ENCODE measurements at places on chromosomes 12 and 14.
A peak's percentile ranks its signal among the peaks of the same experiment; 100 is the strongest.

DNA sequence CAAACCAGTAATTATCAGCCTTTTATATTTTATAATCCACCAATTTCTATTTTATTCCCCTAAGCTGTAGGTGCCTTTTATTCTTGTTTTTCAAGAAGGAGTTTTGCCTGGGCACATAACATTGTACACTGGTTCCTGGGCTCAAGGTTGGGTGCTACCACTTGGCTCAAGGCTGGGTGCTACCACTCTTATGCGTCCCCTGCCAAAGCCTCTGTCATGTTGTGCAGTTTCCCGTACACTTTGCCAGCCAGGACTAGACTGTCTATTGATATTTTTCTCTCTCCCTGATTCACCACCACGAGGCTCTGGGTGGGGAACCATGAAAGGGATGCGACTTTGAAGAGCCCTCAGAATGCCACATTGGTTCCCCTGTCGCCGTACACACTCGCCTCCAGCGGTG is 52.5 kb upstream of the VASH1 start:
- DNase-seq = no peak

- DNase-seq = no peak
These were observed 103.7 kb downstream of the DYRK2 start for GRCh38 chr12:67752226-67752732.

DNA sequence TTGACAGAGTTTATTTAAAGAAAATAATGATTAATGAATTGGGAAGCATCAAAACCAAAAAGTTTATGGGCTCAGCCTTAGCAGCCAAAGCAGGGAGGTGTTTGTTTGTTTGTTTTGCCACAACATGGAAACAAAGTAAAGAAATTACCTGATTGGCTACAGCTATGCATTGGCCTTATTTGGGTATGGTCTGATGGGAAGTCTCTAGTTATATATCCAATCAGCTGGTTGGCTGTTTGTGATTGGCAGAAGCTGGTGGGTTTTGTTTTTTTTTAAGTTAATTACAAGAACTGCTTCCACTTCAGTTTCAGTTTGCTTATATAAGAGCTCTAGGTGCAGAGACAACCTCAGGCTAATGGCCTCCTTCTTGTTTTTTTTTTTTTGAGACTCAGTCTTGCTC is 4.6 kb upstream of the LEMD3 start:
- DNase-seq = no peak

GRCh38 chr12:32274665-32275064 is 124.7 kb upstream of the FGD4 start:
- DNase-seq = no peak

DNA sequence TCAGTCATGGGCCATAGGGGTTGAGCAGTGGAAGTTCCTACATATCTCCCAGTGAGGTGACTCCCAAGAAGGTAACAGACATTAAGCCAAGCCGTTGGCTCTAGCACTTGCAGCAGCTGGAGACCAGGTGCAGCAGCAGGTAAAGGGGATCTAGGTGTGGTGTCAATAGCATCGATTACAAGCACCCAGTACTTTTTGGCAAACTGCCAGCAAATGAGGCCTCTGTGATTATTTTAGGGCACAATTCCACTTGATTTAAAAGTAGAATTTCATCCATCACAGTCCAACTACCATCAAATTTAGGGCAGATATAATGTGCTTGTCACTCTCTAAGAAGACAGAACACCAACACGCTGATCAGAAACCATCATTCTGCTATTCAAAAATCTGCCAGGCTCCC is 224.1 kb upstream of the EGLN3 start:
- DNase-seq = no peak

DNA sequence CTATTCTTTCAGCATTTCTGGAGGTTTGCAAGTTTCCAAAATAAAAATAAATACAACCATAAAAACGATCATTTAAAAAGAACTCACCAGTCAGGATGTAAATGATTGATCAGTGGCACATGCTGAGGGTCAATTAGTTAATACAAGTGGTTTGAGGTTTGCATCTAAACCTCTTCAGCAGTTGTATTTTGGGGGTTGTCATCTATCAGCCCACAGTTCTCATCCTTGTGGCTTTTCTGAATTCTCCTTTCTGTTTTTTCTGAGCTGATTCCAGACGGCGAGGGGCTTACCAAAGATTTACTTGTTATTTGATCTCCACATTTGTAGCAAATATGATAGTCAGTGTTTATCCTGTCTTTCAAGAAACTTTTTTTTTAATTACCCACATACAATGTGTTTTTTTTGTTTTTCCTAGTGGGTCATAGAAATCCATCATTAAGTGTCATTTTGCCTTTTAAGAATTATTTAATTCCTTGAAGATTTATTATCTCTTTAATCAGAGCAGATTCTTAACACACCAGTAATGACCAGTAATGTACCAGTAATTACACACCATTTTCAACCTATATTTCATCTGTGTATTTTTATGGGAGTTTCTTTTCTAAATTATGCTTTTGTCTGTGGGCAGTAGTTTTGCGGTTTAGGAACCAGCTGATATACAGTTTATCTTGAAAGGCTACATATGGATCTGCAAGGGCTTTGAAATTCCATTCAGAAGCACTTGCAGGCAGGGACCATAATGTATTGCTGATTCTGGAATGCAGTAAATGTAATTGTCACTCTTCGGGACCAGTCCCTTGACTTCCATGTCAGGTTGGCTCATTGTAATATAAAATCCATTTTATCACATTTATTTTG is 56.3 kb upstream of the DAAM1 start:
- peak; percentile 82 for DNase-seq

- DNase-seq = no peak
These were observed 411.1 kb downstream of the CCER1 start for GRCh38 chr12:90543841-90544240.

GRCh38 chr12:76529226-76529918 is 30.2 kb downstream of the OSBPL8 start:
- no peak for DNase-seq

DNA sequence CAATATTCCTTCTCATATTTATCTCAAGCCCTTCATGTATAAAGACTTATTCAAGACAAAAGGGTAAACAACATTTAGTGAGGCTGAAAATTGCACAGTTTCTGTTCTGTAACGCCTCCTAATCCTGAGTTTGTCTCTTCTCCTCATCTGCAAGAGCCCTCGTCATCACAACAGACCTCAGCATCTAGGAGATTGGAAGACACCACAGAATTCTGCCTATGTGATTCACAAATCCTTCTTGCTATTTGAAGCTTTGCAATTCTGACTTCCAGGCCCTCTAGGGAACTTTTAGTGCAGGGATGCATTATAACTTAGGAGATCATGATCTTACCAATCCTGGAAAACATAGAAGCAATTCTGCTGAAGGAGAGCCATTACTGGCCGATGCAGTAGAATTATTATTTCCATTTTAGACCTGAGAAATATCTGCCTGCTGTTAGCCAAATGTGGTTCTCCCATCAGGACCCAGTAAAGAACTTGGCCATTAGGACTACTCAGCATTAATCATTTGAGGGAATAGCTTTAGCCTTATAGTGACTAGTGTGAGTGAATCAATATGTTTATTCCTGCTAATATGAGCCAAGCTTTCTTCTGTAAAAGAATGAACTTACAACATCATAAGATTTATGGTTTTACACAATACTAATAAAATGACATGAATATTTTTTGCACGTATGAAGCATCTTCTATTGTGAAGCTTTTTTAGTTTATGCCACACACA is 119.5 kb downstream of the ANO4 start:
- no peak for DNase-seq

- DNase-seq = no peak
These were observed 275.3 kb downstream of the EGLN3 start for GRCh38 chr14:33675415-33676130.

GRCh38 chr14:95043314-95043713 is 114.0 kb downstream of the DICER1 start:
- DNase-seq = no peak

DNA sequence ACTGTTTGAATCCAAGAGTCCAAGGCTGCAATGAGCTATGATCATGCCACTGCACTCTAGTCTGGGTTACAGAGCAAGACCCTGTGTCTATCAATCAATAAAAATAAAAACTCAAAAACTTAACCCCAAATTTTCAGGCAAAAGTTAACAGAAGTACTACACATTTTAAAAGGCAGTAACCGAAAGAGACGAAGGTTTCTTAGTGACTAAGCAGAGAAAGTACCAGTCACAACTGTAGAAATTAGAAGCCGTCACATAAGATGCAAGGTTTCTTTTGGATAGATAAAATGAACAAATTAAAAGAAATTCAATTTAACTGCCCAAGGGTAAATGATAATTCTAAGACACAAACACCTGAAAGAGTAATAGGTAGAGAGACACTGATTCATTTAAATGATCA is 103.5 kb downstream of the MED13L start:
- DNase-seq = no peak

GRCh38 chr14:34275078-34275477 is 187.0 kb downstream of the SPTSSA start:
- peak; percentile 48 for DNase-seq

DNA sequence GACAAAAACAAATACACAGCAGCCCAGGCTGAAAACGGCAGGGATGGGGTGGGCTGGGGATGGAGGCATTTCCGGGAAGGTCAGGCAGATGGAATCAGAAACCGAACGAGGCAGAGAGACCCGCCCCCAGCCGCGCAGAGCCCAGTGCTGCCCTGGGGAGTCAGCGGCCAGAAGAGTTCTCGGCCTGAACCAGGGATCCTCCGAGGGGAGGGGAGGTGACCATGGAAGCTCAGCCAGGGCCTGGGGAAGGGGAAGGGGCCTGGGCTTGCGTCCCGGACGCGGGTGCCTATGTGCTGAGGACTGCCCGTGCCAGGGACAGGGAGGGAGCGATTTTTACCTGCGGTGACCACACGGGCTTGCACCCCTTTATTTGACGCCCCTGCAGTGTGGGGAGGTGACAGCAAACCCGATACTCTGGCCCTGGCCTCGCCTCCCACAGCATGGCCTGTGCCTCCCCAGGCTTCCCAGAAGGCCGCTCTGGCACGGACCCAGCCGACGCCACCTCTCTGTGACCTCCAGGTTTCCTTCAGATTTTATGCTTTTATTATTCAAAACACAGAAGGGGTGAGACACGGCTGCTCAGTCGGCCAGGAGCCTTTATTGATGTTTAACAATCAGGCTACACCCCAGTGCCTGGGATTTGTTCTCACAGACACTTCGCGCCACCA is 7.7 kb downstream of the LRCOL1 start:
- DNase-seq = no peak

GRCh38 chr12:3364226-3364625 is 126.8 kb upstream of the PRMT8 start:
- DNase-seq = no peak

GRCh38 chr14:104458845-104459244 is 120.7 kb upstream of the C14orf180 start:
- DNase-seq = no peak
